ENCODE measurements at places on chromosomes 7 and 10.
A peak's percentile ranks its signal among the peaks of the same experiment; 100 is the strongest.

GRCh38 chr7:131546583-131547141 is 9.8 kb downstream of the PODXL start:
- DNase-seq: peak; percentile 43

DNA sequence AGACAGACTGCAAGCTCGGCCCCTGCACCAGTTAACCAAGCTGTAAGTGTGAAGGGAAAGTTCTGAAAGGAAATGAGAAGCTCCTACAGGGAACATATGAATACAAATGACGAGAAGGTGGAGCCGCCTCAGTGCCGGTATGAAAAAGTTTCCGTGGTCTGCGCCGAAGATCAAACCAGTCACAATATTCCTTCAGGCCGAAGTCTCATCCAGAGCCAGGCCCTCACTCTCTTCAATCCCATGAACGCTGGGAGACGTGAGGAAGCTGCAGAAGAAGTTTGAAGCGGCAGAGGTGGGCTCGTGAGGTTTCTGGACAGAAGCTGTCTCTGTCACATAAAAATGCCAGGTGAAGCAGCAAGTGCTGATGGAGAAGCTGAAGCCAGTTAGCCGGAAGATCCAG is 71.9 kb downstream of the CFAP46 start:
- DNase-seq: no peak

DNA sequence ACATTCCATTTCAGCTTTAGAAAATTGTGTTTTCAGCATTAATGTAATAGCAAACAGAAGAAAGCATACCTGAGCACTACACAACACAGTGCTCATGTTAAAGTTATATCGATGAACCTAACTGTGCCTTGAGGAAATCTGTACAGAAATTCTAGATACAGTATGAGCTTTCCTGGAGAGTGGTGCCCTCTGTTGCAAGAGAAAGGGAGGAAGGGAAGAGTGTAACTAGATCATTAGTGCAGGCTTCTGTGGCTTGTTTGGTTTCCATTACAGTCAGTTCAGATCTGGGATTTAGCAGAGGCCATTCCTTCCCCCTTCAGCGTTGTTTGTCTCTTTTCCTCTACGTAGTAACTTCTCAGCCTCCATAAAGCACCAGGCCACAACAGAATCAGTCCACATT is 139.7 kb downstream of the HTR7 start:
- no peak for DNase-seq

DNA sequence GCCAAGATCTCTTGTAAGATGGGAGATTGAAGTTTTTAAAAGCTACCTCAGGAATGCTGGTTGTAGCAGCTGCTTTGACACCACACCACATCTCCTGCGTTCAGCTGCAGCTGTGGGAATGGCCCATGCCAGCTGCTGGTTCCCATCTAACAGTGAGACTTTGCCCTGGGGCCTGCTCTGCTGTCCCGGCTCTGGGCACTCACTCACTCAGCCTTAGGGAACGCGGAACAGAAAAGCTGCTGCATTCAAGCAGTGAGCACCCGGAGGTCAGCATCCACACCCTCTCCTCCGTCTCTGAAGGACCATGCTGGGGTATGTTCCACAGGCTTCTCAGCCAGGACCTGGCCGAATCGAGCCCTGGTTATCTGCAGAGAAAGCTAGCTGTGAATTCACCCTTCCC is 197.1 kb upstream of the CXCL12 start:
- no peak for DNase-seq

DNA sequence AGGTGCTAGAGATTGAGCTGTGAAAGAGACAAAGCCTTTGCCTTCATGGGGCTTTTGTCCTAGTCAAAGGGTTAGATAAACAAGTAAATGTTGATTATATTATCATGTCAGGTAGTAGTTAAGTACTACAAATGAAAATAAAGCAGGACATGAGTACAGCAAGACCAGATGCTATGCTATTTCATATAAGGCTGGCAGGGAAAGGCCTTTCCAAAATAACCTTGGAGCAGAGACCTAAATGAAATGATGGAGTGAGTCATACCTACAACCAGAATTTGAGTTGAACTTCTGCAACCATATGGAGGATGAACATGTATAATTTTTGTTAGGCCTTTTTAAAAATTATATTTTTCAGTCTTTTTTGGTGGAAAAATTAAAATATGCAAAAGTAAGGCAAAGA is 23.6 kb upstream of the SEMA4G start:
- no peak for DNase-seq

GRCh38 chr7:107951896-107952295 is 51.1 kb downstream of the LAMB1 start:
- no peak for DNase-seq

GRCh38 chr7:15747301-15747700 is 60.8 kb upstream of the MEOX2 start:
- no peak for DNase-seq

DNA sequence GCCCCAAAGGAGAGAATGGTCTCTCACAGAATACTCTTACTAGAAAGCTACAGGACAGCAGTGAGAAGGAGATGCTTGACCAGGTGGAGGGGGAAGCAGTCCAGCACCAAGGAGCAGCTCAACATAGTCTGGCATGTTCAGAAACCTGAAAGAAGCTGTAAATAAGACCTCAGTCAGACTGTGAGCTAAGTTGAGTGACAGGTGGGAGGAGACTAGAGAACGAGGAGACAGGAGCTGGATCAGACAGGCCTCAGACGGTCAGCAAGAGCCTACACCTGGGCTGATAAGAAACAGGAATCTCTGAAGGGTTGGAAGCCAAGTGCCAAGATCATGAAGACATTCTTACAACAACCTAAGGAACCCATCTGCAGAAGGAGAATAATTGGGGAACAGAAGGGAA is 54.5 kb downstream of the ELMO1 start:
- DNase-seq: no peak

- no peak for DNase-seq
These were observed 138.4 kb downstream of the PAXIP1 start for GRCh38 chr7:154864523-154864891.

- no peak for DNase-seq
These were observed 63.9 kb downstream of the STK17A start for GRCh38 chr7:43646603-43647338.

DNA sequence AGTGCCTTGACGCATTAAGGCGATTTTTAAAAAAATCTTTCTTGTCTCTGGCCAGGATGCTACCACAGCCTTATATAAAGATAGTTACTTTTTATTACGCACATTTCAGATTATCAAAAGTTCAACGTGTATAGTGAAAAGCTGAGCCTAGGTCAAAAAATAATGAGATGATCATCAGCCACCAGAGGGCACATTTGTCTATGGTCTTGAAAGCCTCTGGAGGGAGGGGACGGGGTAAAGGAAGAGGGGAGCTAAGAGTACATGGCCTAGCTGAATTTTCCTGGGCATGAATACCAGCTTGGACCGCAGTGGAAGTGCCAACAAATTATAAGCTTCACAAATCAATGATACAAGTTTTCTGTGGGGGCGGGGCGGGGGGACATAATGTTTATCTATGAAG is 285.9 kb upstream of the SMIM30 start:
- no peak for DNase-seq

GRCh38 chr7:149070372-149071125 is 20.0 kb downstream of the ZNF786 start:
- DNase-seq: no peak

GRCh38 chr7:156069891-156070290 is 257.6 kb upstream of the SHH start:
- DNase-seq: no peak

DNA sequence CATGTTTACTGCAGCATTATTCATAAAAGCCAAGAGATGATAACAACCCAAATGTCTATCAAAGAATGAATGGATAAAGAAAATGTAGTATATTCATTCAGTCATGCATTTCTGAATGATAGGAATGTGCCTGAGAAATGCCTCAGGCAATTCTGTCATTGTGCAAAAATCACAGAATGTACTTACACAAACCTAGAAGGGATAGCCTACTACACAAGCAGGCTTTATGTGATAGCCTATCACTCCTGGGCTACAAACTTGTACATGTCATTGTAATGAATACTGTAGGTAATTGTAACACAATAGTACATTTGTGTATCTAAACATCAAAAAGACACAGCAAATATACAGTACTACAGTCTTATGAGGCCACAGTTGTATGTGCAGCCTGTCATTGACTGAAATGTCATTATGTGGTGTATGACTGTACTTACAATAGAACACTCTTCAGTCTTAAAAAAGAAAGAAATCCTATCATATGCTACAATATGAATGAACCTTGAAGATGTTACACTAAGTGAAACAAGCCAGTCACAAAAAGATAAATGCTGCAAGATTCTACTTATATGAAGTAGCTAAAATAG is 141.8 kb upstream of the GPR22 start:
- no peak for DNase-seq

GRCh38 chr10:83678850-83679249 is 460.5 kb upstream of the GHITM start:
- no peak for DNase-seq

- no peak for DNase-seq
These were observed 35.4 kb upstream of the FAM133B start for GRCh38 chr7:92625617-92626016.

DNA sequence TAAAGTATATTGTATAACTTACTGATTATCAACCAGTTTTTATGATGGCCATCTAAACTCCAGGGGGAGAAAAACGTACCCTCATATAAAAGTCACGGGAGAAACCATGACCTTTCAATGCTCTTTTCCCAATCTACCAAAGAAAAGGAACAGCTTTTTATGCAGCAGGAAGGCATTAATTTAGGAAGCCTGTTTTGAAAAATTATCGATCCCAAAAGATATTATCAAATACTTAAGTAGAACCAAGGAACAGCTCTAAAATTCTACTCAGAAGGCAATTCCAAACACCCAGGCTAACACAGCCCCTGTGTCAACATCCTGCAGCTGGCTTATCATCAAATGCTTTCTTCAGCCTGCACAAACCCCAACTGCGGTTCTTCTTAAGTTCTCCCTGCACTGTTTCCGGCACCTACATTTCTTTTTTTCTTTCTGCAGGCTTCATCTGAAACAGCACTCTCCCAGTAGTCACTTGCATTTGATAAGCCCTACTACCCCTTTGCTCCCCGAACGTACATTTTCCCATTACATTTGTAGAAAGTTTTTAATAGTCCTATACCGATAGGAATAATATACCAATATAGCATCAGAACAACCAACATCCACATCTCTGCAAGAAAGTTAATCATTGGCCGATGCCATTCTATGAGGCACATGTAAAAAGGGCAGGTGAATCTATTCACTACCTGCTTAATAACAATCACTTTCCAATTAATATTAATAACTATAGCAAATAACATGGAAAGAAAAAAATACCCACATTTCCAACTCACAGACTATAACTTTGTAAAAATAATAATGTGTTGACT is 47.9 kb downstream of the PIP4K2A start:
- peak; percentile 30 for DNase-seq

GRCh38 chr7:2193575-2194305 is 39.0 kb downstream of the MAD1L1 start:
- DNase-seq: no peak

- DNase-seq: no peak
These were observed 13.6 kb downstream of the PDK4 start for GRCh38 chr7:95582578-95583293.

DNA sequence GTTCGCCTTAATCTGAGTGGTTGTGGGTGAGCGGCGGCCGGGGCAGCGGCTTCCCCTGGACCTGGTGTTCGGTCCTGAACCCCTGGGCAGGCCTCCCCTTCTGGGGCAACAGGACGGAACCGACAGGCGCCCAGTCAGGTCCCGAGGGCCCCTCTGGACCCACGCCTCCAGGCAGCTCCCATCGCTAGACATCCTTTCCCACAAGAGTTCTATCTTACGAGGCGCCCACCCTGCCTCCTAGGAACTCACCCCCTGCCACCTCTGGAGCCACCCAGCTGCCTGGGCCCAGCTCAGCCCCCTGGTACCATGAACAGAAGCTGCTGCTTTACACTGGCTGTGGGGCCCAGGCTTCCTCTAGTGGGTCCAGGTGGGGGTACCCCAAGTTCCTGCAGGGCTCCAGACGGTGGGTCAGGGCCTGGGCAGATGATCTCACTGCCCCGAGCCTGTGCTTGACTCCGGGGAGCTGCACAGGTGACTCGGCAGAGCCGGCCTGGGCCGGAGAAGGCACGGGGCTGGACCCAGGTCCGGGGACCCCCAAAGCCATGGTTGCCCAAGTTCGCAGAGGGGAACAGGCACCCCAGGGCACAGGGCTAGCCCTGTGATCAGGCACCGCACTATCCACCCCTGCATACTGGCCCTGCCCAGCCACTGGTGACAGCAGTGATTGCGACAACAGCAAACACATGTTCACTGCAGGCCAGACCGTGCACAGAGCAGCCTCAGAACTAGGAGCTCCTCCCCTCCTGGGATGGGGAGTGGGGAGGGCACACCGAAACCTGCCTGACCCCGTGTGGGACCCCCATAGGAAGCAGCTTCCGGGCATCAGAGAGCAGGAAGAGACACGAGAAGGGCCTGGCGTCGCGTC is 180.3 kb downstream of the ELFN1 start:
- no peak for DNase-seq

GRCh38 chr7:128890306-128891109 is 20.0 kb downstream of the KCP start:
- no peak for DNase-seq

- no peak for DNase-seq
These were observed 275.5 kb downstream of the USP6NL start for GRCh38 chr10:11335881-11336430.

GRCh38 chr7:51802718-51803117 is 486.1 kb upstream of the COBL start:
- no peak for DNase-seq
